ENCODE measurements at places on chromosomes 16 and 17.

- DNase-seq: no peak
Observed at GRCh38 chr16:50997679-50998078, 153.4 kb downstream of the SALL1 start.

DNA sequence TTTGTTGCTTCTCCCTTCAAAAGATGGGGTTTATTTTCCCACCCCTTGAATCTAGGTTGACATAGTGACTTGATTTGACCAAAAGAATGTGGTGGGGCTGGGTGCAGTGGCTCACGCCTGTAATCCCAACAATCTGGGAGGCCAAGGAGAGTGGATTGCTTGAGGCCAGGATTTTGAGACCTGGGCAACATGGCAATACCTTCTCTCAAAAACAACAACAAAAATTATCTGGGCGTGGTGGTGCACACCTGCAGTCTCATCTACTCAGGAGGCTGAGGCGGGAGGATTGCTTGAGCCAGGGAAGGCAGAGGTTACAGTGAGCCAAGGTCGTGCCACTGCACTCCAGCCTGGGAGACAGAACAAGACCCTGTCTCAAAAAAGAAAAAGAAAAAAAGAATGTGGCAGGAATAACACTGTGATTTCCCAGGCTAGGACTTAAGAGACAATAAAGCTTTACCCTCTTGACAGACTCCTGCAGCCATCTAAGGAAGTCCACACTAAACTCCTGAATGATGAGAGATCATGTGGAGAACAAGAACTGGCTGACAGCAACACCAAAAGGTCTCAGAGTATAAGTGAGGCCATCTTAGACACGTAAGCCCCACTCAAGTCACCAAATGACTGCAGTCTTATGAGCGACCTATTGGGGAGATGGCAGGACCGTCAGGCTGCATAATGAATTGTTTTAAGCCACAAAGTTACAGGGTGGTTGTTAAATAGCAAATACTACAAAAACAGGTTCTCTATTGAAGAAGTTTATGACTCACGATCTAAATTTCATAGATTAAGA, 37.0 kb downstream of the FBXL20 start:
- no peak for DNase-seq

DNA sequence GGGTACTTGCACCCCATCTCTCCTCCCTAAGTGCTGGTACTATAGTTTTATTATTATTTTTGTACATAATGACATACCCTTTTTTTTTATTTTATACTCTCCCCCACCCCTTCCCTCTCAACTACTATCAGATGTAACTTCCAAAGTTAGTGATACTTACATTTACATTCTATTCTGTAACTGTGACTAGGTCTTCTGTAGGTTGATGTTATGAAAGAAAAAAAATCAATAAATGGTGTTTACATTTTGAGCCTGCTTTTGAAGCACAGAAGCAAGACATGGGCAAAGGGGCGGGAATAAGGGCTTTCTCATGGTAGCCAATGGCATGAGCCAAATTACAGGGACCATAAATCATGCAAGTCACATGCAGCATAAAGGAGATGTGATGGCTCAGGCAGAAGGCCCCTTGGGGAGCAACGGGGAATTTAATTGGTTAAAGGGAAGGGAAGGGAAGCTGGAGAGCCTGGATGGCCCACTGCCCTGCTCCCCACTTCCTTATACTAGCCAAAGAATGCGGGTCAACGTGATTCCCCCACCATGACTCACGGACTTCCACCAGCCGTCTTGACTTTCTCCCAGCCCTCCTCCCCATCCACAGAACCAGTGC, 2.4 kb upstream of the ACSF2 start:
- DNase-seq: peak; percentile 94

GRCh38 chr16:87337262-87337771, 20.1 kb upstream of the C16orf95 start:
- DNase-seq: no peak

DNA sequence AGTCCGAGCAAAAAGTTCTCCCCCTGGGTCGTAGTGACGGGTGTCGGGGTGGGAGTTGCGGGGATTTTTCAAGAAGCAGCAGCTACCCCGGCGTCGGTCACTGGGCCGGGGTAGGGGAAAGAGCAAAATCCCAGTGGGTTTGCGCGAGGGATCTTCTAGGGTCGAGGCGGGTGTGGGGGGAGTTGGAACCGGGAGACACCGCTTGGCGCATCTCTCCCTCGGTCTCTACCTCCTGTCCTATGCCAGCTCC, 2.3 kb upstream of the UBTF start:
- DNase-seq: no peak

DNA sequence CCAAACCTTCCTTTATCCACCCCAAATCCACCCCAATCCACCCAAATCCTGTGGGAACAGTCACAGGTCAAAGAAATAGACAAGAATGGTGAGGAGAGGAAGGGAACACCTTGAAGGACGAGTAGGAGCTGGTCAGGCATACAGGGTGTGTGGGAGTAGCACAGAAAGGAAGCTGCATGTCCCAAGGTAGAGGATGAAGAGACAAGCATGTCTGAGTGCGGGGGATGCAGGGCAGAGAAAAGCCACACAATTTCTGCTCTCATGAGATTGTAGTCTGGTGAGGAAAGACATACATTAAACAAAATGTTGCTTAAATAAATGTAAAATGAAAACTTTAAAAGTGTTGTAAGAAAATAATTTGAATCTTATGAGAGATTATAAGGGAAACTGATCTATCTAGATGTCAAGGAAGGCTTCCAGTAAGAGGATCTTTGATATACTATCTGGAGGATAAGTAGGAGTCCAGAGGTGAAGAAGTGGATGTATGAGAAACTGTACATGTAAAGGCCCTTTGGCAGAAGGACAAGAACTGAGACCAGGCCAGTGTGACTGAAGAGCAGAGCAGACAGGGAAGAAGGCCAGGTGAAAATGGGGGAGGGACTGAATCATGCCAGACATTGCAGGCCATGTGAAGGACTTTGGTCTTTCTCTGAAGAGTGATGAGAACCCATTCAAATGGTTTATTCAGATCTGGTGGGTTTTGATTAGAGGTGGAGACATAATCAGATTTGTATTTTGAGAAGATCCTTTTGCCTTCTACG, 18.6 kb downstream of the TMEM98 start:
- no peak for DNase-seq

GRCh38 chr17:6078458-6078871, 8.3 kb downstream of the WSCD1 start:
- no peak for DNase-seq

GRCh38 chr17:83062818-83063671, 16.4 kb upstream of the METRNL start:
- no peak for DNase-seq

- DNase-seq: no peak
Observed at GRCh38 chr17:40175928-40176753, 1.1 kb upstream of the RAPGEFL1 start.

DNA sequence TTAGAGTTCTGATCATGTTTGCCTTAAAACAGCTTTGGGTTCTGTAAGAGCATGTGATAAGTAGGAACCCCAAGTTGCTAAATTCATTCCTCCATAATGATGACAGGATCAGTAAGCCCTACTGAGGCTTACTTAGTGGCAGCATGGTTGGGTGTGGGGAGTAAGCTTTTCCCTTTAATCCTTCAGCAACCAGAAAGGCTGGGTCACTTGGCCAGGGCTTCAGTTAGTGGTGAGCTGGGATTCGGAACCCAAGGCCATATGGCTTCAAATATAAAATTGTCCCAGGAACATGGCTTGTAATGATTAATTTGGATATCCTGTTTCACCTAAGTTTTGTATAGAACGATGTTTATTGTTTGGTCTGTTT, 850 bp downstream of the GINS3 start:
- no peak for DNase-seq

GRCh38 chr16:29961479-29962343, at the start of gene TMEM219:
Gene TMEM219, plus strand, starts transcription at chr16:29962079. Its CDS starts 1,065 bp downstream, at chr16:29963144.
- peak; percentile 82 for DNase-seq

- no peak for DNase-seq
Observed at GRCh38 chr17:80025140-80025539, 10.5 kb downstream of the TBC1D16 start.

DNA sequence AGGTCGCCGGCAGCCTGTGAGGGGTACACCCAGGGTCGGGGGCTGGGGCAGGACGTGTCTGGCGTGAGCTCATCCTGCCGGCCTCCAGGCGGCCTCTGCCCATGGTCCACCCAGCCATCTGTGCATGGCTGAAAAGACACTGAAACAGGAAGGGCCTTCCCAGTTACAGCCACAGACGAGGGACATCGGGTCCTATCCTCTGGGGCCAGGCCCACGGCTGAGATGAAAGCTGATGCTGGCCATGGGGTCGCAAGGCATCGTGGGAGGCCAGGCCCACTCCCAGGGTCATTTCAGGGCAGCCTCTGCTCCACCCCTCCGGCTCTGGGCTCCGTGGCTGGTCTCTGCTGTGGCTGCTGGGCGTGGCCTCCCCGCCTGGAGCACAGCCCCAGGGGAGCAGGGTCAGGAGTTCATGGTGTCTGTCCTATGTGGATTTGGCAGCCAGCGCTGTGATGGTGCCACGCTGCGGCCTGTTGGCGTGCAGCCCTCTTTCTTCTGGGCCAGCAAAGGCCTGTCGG, 16.6 kb upstream of the ATP6V0C start:
- DNase-seq: no peak

DNA sequence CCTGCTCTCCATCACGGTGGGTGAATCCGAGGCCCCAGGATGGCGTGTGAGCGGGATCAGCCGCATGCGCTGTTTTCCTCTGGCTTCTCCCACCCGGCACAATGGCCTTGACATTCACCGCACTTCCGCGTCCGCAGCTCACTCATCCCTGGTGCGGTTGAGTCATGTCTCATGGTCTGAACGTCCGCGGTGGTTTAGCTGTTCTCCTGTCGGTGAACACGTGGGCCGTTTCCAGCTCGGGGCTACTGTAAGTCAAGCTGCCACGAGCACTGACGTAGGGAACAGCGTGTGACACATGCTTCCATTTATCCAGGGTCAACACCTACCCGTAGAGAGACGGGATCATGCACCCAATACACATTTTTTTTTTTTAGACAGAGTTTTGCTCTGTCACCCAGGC, 15.3 kb upstream of the CACNA1H start:
- no peak for DNase-seq

DNA sequence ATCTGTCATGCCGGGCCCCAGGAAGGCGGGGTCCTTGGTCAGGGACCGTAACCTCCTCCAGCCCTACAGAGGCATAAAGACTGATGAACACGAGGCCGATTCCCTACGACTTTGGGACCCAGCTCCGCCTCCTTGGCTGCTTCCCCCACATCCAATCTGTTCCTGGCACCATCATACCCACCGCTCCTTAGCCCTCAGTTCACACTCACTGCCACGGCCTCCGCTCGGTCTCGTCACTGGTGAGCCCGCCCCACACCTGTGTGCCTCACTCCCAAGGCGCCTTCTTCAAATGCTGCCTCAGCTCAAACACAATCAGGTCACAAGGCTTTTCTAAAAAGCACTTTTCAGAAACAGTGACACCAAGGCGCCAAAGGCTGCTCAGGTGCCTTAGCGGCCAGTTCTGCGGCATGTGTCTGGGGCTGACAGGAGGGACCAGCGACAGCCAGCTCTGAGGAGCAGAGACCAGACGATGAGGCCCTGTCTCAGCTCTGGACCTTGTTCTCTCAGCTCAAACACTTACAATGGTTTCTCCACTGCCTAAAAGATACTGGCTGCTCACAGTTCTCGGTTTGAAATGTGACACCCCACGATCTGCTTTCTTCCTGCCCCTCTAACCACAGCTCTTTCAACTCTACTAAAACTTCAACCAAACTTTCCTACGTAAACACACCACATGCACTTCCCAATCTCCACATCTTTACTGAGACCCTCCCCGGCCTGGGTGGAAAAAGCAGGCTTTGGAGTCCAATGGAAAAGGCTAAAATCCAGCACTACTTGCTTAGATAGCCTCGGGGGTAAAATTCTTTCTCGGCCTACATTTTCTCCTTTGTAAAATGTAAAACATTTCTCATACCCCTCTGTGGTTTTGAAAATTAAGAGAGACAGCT, 33.2 kb downstream of the CYB5D2 start:
- DNase-seq: no peak

DNA sequence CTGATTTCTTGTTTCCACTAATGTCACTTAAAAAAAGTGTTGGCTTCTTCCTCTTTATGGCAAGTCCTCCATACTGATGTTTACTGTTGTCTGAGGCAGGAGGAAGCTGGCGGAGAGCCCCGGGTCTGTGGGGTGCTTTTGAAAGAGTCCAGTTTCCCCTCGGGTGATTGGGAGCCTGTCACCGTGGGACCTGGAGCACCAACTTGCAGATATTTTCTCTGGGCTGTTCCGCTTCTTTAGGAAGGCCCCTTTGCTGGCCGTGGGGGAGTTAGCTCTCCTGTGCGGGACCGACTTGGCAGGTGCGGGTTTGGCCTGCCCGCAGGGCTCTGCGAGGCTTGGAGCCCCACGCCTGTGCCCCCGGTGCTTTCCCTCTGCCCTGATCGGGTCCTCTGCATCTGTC, 3.1 kb downstream of the BANP start:
- DNase-seq: no peak

DNA sequence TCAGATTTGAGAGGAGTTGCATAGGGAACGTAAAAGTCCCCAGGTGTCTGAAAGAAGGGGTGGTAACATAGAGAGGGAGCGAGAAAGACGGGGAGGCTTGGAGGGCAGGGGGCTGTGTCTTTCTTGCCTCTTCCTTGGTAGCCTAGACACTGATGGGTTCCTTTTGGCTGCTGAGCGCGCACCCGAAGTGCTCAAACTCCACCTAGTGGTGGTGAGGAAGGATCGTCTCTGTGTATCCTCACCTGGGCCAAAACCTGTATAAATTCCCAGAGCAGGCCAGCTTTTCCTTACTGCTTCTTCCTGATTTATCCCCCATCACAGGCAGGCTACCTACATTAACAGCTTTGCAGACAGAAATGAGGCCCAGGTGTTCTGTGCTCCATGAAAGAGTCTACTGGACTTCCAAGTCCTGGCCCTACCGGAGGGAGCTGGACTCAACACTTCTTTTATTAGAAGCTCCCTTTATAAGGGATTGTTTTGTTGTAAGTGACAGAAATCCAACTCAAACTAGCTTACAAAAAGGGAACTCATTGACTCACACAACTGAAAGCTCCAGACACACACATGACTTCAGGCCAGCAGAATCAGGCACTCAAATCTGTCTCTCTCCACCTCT, 5.5 kb upstream of the SLC25A35 start:
- peak; percentile 53 for DNase-seq

All from NCI-H226 (cell line).